ENCODE measurements at places on chromosomes 5 and 9. TPM values are rescaled to one million over a fixed set of nuclear protein-coding genes. Genes with fewer than 3 reads are reported as not detected.

Gene NTNG2
- polyA plus RNA-seq: 0.93 TPM

Gene MLLT3
- polyA plus RNA-seq: 26.5 TPM

Gene ZBED3
- polyA plus RNA-seq: 7.3 TPM

Gene DIAPH1
- 34.7 TPM for polyA plus RNA-seq

Gene GPX3
- 3.7 TPM for polyA plus RNA-seq

Gene PAPPA
- polyA plus RNA-seq: 56.1 TPM

Gene CYSRT1
- 0.56 TPM for polyA plus RNA-seq

Gene PPP6C
- polyA plus RNA-seq: 24.3 TPM

Gene PAM
- 272 TPM for polyA plus RNA-seq
